Smooth muscle cell of trachea (primary cell): ENCODE measurements at places on chromosomes 7 and 10. TPM values are rescaled to one million over a fixed set of nuclear protein-coding genes. Genes with fewer than 3 reads are reported as not detected.

PLCE1 gene
- 2.3 and 3.5 TPM in 2 replicates for total RNA-seq

OR6V1 gene
- total RNA-seq, result not detected in 2 replicates

FAM180A gene
- total RNA-seq, result 68.3 and 80.0 TPM in 2 replicates

GIMAP2 gene
- total RNA-seq, result 0.58 and 0.83 TPM in 2 replicates

TUBB8 gene
- 0.15 TPM in 1 of 2 replicates, not detected in the other for total RNA-seq

RPS24 gene
- 1,902 and 2,033 TPM in 2 replicates for total RNA-seq

RTKN2 gene
- total RNA-seq, result 0.33 and 1.3 TPM in 2 replicates

LIPJ gene
- total RNA-seq, result 0.17 TPM in 1 of 2 replicates, not detected in the other

SGMS1 gene
- 74.5 and 91.3 TPM in 2 replicates for total RNA-seq

ACTR3C gene
- under 0.01 and 3.0 TPM in 2 replicates for total RNA-seq

PLAC9 gene
- total RNA-seq, result 15.5 and 28.7 TPM in 2 replicates

PVRIG gene
- total RNA-seq, result 0.17 TPM in 1 of 2 replicates, not detected in the other

KIAA1217 gene
- 3.6 and 5.5 TPM in 2 replicates for total RNA-seq

INSIG1 gene
- 185 and 356 TPM in 2 replicates for total RNA-seq

DENND11 gene
- 6.8 and 7.7 TPM in 2 replicates for total RNA-seq

PDE6C gene
- not detected in 2 replicates for total RNA-seq

ZNF518A gene
- 12.1 and 20.7 TPM in 2 replicates for total RNA-seq

GBX1 gene
- not detected in 2 replicates for total RNA-seq

APBB1IP gene
- 5.4 and 6.3 TPM in 2 replicates for total RNA-seq

DPCD gene
- total RNA-seq, result 29.4 and 59.6 TPM in 2 replicates

ARHGAP19 gene
- 3.5 and 11.5 TPM in 2 replicates for total RNA-seq

CLCN1 gene
- total RNA-seq, result not detected in 2 replicates

SPAM1 gene
- not detected in 2 replicates for total RNA-seq

PRSS58 gene
- not detected in 2 replicates for total RNA-seq

CCAR1 gene
- 28.9 and 32.9 TPM in 2 replicates for total RNA-seq

DDIT4 gene
- 267 and 437 TPM in 2 replicates for total RNA-seq

KIAA1549 gene
- 0.44 and 0.99 TPM in 2 replicates for total RNA-seq

ASIC3 gene
- total RNA-seq, result 0.17 TPM in 1 of 2 replicates, not detected in the other

ARMC3 gene
- not detected in 2 replicates for total RNA-seq

PNLIPRP1 gene
- not detected in 2 replicates for total RNA-seq

CCDC3 gene
- total RNA-seq, result under 0.01 TPM in 1 of 2 replicates, not detected in the other

NPTX2 gene
- under 0.01 TPM in 1 of 2 replicates, not detected in the other for total RNA-seq
